ENCODE measurements at places on chromosomes 5 and 9.

- no peak for DNase-seq
Measured at GRCh38 chr9:94534901-94535300, 20.0 kb upstream of the PCAT7 start.

GRCh38 chr5:53942724-53943123 lies 367.6 kb downstream of the ARL15 start:
- no peak for DNase-seq

DNA sequence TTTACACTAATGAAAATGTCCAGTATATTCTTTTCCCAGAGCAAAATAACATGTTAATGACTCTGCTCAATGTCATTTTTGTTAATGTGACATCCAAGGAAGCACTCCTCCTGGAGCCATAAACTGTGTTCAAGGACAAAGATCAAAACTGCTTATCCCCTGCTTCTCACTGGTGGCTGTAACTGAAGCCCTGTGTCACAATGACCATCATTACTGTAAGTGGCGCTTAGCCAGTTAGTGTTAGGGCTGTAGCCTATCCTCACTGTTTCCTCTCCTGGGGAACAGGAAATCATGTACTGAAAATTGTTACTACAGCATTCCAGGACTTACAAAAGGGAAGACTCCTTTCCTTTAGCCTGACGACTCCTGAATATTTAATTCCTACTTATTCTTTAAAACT lies 71.7 kb upstream of the COX7C start:
- no peak for DNase-seq

- DNase-seq, result no peak
Measured at GRCh38 chr9:112169368-112169767, 5.7 kb downstream of the SUSD1 start.

DNA sequence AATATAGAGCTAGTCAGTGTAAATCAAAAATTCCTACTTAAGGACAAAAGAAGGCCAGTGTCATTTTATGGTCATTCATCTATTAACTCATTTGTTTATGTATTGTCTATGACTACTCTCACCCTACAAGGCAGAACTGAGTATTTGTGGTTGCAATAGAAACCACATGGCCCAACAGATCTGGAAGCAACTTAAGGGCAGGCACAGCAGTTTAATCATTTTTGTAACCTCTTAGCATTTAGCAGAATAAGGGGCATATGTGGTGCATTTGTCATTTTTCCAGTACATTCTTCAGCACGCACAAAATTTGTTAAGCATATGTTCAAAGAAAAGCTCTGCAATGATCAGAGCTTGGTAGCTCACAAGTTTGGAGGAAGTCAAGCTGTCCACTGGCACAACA lies 1.1 kb downstream of the FKBP15 start:
- no peak for DNase-seq

- DNase-seq, result no peak
Measured at GRCh38 chr5:132473668-132474067, 16.9 kb downstream of the IRF1 start.

- peak; percentile 86 for DNase-seq
Measured at GRCh38 chr9:133147412-133148198, 16.1 kb downstream of the GBGT1 start.

GRCh38 chr5:17118631-17119030 lies 98.8 kb upstream of the BASP1 start:
- DNase-seq, result peak; percentile 19

DNA sequence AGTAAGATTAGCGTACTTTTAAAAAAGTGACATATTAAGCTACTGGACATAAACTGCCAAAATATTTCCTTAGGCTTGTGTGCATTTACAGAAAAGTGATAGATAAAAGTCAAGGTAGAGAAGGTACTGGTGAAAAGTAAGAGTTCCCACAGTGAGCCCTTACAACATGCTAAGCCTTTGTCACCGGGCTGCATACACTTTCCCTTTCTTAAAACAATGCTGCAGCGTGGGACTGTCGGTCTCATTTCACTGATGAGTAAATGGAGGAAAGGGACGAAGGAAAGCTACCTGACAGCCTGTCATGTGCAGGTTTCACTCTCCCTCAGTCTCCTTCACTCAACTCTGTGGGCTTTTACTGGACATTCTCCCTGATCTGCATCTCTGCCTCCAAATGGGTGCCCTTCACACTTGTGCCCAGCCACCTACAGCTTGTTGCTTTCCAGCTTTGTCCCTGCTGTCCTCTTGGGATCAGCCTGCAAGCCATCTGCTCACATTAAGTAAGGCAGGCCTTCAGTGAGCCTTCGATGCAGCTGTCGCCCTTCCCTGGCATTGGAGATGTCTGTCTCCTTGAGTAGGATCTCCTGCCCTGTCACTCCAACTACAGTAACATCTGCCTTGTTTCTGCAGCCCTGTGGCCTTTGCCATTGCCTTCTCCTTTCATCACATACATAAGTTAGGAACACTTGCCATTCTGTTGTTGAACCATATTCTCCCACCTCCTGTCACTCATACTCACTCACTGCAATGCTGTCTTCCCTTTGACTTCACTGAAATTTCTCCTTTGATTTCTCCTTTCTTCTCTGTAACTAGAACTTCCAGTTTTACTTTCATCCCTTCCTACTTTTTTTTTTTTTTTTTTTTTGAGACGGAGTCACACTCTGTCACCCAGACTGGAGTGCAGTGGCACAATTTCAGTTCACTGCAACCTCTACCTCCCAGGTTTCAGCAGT lies 9.3 kb upstream of the ROPN1L start:
- DNase-seq, result no peak

DNA sequence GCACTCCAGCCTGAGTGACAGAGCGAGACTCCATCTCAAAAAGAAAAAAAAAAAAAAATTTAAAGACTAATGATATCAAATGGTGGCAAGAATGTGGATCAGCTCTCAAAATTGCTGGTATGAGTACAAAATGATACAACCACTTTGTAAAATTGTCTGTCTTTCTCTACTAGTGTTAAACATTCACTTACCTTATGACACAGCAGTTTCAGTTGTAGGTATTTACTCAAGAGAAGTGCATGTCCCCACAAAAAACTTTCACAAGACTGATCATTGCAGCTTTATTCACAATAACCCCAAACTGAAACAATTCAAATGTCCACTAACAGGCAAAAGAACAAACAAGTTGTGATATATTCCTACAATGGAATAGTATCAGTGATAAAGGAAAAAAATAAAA lies 14.7 kb upstream of the CETN3 start:
- no peak for DNase-seq

GRCh38 chr5:6737043-6737941 lies 24.1 kb downstream of the TENT4A start:
- no peak for DNase-seq

DNA sequence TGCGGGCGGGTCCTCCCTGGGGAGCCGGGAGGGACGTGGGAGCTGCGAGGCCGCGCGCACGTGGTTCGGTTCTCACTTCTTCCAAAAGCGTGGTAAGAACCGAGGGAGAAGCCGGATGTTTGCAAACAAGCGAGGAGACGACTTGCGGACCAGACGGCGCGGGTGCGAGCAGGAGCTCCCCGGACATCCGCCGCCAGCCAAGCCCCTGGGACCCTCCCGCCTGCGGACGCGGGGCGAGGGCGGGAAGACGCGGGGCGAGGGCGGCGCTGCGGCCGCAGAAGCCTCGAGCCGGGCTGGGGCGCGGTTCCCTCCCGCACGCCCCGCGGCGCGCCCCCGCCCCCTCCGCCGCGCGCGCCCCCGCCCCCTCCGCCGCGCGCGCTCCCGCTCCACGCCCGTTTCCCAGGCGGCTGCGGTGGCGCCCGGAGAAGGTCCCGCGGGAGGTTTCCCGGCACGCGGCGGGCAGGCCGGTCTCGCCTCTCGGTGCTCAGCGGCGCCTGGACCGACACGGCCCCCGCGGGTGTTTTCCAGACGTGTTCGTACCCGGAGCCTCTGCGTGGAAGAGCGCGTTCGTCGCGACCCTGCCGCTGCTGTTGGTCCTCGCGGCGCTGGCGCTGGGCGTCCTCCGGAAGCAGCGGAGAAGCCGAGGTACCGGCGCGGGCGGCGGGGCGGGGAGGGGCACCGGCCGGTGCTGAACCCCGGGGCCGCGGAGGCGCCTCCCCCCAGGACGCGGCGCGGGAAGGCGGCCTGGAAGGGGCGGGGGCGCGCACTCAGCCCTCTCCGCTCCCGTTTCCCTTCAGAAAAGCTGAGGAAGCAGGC lies 12.8 kb downstream of the BTNL9 start:
- DNase-seq, result no peak

DNA sequence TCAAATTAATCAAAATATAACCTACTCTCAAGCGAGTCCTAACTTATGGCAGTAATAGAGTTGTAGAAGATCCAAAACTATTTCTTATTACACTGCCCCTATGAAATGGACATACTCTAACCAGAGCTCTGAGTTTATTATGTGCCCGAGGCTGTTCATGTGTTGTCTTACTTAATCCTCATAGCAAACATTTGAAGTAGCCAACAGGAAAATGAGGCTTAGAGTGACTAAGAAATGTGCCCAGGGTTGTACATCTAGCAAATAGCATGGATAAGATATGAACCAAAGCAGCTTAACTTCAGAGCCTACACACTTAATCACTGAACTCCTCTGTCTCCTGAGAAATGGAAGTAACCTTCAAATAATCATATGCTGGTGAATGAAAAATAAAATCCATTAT lies 1551.7 kb downstream of the MAT2B start:
- no peak for DNase-seq

DNA sequence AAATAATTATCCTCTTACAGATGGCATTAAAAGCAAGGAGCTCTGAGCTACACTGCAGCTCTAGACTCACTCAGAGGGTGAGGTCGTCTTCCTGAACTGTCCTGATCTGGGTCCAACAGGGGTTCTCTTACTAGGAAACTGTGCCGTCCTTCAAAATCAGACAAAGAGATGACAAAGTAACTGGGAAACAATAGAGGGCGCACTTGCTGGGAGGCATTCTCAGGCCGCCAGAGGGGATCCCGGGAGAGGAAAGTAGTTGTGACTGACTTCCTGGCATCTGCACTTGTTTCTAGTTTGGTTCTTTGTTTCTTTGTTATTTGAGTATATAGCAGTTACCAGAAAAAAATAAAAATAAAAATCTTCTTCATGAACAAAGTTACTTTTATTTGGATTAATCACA lies 142.9 kb upstream of the MSX2 start:
- DNase-seq, result peak; percentile 53

- no peak for DNase-seq
Measured at GRCh38 chr9:108672475-108673190, 183.2 kb downstream of the ACTL7B start.

- DNase-seq, result no peak
Measured at GRCh38 chr5:135822959-135823358, 11.5 kb upstream of the SLC25A48 start.

DNA sequence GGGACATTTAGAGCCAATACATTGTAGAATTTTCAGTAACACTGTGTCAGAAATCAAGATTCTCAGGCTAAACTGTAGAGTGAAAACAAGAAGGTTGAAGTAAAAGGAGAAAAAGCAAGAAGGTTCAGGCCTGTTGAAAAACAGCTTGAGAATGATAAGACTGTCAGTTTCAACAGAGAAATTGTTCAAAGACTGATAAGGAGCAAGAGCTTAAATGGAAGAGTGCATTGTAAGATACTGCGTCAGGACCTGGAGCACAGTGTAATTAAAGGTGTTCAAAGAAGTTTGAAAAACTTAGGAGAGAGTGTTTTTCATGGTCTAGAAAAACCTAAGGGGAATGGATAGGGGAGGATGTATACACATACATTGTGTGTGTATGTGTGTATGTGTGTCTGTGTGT lies 408.3 kb downstream of the KDM4C start:
- no peak for DNase-seq

DNA sequence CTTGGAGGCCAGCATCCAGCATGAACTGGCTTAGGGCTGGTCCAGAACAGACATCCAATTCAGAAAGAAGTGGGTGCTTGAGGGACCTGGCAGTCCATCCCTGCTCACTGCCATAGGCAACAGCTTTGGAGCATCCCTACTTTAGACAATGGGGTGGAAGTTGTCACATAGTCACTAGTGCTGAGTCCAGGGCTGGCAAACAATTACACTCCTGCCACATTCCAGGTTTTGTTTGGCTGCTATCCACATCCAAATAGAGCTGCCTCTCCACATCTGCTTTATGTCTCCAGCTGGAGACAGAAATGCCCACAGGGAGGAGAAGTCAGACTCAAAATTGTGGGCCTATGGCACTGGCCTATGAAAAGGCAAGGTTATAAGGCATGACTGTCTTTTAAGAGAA lies 7.0 kb downstream of the FSTL4 start:
- no peak for DNase-seq
